Activated CD4-positive, alpha-beta T cell treated with anti-CD3 and anti-CD28 coated beads, Interleukin-2, amount 50 U/mL, for 24 hours (primary cell): ENCODE measurements at places on chromosomes 5 and 9.

GRCh38 chr5:141434006-141434405 is 3.7 kb downstream of the PCDHGA12 start:
- DNase-seq = no peak

GRCh38 chr5:84292000-84292642 is 92.6 kb downstream of the EDIL3 start:
- no peak for DNase-seq

DNA sequence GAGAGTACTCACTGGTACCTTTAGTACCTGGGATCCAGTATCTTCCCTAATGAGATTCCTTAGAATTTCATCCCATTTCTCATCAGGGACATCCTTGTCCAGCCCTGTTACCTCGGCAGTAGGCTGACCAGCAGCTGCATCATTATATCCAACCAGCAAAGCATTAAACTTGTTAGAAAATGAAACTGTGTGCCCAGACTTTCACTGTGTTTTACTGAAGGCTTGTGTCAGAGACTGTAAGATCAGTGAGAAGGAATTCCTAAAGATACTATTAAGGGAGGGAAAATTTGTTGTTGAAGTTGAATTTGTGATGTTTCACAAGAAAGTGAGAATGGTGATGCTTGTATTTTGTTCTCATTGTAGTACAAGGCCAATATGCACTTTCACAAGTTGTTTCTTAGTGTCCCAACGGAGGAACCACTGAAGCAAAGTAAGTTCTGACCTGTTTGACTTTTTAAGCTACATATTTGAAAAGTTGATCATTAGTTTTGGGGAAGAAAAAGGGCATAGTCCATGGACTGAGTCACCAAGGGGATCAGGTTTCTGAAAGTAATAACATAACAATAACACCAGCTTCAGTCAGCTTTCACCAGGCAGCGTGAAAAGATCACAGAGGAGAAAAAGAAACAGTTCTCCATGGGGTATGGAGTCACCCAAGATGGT is 48.8 kb downstream of the GRAMD2B start:
- DNase-seq = no peak

DNA sequence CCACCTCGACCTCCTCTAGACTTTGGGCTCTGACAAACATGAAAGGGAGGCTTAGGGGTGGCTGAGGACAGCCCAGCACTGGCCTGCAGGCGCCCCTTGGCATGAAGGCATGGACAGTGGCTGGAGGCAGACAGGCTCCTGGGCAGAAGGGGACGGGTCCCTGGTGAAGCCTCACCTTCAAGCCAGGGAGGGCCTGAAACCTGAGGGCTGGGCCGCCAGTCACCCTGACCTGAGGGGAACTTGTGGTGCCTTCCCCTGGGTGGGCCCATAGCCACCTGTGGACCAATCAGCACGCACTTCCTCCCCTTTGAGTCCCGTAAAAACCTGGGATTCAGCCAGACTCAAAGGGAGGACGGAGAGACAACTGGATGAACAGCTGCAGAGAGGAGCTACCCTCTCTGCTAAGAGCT is 90.4 kb upstream of the PUM3 start:
- no peak for DNase-seq
